HCEC 1CT (cell line): ENCODE measurements at places on chromosomes 13 and 19.

DNA sequence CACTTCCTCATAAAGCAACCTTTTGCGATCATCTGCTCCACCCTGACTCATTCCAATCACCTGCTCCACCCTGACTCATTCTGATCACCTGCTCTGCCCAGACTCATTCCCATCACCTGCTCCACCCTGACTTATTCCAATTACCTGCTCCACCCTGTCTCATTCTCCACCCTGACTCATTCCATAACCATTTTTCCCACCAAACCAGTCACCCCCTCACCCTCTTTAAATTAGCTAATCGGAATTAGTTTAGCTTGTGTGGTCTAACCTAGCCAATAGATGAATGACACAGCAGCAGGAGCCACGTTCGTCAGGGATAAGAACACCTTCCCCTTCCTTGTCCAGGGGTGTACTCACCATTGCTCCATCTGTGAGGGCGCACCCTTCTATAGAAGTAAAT, 134.0 kb downstream of the COG6 start:
- DNase-seq: no peak

DNA sequence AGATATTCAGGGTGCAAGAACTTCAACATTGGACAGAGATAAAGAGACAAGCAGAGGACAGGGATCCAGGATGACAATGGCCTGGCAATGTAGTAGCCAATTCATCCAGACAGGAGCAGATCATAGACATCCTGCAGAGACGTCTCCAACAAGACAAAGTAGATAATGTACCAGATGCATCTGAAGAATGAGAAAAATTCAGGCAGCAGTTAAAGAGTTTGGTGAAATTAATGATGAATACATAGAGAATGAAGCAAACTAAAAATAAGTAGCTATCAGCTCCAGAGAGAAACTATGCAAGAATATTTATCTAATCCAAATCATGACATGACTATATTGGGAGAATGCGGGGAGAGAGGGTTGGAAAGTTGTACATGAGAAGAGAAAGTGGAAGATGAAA, 278.4 kb upstream of the DACH1 start:
- DNase-seq: no peak

DNA sequence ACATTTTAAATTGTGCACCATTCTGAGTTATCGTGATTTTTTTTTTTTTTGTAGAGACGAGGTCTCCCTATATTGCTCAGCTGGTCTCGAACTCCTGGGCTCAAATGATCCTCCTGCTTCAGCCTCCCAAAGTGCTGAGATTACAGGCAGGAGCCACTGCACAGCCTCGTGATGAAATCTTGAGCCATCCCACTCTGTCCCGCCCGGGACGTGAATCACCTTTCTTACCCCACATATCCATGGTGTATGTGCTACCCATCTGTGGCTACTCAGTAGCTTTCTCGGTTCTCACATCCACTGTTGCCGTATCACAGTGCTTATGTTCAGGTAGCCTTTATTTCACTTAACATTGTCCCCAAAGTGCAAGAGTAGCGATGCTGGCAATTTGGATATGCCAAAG, 26.5 kb downstream of the PAK4 start:
- DNase-seq: no peak

GRCh38 chr13:27341616-27342015, 71.0 kb downstream of the RASL11A start:
- no peak for DNase-seq

DNA sequence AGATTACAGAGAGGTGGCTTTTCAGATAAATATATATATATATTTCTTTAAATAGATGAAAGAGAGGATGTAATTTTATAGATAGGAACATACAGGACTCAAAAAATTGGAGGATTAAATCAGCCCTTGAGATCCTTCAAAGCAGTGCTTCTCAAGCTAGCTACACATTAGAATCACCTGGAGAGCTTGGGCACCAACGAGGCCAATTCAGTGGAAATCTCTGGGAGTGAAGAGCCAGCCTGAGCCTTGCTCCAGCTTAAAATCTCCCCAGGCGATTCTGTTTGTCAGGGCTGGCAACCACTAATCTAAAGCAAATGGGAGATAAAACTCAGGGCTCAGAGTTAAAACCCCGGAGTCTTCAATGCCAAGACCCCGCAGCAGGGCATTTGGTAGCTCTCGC, 15.0 kb upstream of the CLN5 start:
- DNase-seq: no peak

DNA sequence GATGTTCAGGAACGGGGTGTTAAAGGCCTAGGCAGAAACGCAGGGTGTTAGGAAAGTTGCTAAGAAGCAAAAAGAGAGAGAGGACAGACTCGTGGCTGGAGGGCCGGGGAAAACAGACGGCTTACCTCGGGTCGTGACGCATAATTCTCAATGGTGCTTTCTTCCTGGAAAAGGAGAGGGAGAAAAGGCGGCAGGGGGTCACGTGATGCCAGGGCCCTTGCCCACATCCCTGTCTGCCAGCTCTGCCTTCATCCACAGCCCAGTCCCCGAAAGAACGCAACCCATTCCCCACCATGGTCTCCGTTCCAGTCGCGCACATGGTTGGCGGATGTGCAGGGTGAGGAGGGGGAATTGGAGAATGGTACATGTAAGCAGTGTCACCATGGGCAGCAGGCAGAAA, 1.6 kb downstream of the KRTDAP start:
- DNase-seq: no peak

- DNase-seq: no peak
These were observed 249.4 kb downstream of the SLITRK6 start for GRCh38 chr13:85549819-85550218.

DNA sequence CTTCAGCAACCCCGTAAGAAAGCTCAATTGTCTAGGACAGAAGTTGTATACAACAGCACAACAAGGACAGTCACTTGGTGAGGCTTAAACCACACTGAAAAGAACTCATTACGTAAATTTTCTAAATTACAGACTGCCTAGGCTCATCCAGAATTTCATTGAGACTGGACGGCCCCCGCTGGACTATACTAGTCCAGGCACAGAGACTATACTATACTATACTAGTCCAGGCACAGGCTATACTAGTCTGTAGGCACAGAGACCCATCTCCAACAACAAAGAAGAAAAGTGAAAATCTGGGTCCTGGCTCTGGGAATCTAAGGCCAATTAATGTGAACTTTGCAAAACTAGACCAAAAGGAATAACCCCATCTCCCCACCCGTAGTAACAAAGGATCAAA, 700 bp downstream of the ZNF816 start:
- no peak for DNase-seq

- no peak for DNase-seq
These were observed 7.8 kb downstream of the MKNK2 start for GRCh38 chr19:2043251-2043641.

DNA sequence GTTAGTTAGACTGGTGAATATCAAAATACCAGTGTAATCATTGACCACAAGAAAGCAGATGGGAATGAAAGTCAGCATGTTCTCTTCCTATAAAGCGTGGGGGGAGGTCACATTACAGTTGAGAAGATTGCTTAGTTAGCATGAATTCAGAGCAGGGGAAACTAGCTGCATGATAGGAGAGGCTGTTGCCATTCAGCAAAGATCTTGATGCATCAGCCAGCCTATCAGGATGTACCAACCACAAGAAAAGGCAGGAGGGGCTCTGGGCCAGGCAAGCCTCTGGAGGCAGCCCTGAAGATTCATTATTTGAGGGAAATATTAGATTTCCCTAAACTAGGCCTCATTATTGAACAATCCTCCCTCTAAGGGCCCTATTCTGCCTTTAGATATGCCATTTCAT, 5.0 kb upstream of the MTMR6 start:
- peak; percentile 7 for DNase-seq

DNA sequence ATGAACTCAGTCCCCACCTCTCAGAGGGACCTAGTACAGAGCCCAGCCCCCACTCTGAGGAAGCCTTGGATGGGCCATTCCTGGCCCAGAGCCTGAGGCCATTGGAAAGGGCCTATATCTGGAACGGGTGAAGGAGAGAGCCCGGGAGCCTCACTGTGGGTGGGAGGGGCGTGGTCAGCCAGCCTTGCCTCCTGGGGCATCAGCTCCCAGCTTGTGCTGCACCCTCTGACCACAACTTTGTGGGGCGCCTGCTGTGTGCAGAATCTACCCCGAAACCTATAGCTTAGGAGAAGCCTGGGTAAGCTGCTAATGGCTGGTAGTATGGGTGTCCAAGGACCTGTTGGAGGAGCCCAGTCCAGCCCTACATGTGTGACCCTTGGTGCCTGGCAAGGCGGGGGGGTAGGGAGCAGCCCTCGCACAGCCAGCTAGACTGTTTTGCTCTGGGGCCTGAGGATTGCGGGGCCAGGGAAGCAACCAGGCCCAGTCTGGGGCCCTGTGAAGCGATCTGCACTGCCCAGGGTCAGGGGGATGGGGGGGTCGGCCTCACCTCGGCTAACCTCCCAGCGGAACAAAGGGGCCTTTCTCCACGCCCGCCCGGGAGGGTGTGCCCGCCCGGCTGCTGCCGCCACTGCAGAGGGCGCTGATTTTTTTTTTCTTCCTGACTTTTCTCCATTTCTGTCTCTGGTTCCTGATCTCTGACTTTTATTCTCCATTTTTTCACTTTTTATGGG, 42.3 kb downstream of the LYL1 start:
- DNase-seq: peak; percentile 66

- DNase-seq: no peak
These were observed 94.1 kb downstream of the RNASEH2B start for GRCh38 chr13:51003642-51004041.

DNA sequence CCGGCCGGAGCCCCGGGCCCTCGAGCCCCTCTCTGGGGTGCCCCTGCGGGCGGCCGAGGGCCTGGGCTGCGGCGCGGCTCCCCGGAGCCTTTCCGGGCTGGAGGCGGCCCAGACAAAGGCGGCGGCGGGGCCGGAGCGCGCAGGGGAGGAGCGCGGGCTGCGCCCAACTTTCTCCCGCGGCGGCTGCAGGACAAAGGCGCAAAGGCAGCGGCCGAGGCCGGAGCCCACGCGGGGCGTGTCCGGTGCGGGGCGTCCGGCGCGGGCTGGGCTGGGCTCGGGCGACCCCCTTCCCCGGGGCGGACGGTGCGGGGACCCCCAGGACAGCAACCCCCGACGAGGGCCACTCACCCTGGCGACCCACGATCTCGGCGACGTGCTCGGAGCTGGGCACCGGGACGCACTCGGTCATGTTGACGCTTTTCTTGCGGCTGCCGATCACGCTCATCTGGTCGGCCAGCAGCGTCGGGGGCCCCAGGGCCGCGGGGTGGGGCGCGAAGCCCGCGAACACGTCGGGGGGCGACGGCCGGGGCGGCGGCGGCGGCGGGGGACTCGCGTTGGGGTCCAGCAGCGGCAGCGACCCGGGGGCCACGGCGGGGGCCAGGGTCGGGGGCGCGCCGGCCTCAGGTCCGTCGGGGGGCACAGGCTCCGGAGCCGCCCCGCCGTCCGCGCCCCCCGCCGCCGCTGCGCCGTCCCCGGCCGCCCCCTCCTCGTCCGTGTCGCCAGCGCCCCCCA, 843 bp downstream of the MEX3D start:
- DNase-seq: peak; percentile 28

- no peak for DNase-seq
These were observed 8.4 kb downstream of the PEX11G start for GRCh38 chr19:7480222-7480969.

DNA sequence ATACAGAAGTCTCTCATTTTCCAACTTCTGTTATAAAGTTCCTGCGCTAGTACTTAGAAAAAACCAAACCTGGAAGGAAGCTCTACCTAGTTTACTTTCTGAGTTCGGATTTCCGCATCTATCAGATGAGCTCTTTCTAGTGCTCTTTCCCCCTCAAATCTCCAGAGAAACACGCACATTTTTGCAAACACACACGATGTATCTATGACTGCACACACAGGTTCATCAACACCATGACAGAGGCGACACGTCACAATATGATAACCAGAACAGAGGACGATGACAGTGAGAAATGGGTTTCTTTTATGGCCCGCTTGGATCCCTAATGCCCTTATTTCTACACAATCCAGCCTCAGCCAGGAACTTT, 629 bp upstream of the LRRC63 start:
- no peak for DNase-seq

- no peak for DNase-seq
These were observed 129.3 kb upstream of the SPACA7 start for GRCh38 chr13:112246731-112247470.

DNA sequence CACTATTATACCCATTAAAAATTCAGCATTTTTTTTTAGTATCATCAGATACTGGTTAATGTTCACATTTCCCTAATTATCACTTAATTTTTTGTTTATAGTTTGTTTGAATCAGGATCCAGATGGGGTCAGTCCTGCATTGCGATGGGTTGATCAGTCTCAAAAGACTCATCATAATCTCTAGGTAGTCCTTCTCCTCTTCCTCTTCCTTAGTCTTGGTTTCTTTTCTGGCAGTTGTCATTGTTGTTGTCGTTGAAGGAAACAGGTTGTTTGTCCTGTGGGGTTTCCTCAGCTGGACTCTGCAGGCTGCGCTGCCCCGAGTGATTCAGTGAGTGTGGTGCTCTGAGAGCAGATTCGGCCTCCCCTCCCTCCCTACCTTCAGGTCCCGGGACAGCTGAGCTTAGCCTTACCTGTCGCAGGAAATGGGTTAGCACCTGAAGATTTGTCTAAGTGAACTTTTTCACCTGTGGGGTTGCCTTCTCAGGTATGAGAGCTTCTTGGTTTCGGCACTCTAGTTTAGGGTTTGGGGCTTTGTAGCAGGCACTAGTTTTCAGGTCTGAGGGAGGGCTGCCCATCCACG, 34.1 kb downstream of the NFIX start:
- DNase-seq: no peak

- DNase-seq: peak; percentile 42
These were observed 1308.4 kb downstream of the SLITRK5 start for GRCh38 chr13:88979465-88980175.

DNA sequence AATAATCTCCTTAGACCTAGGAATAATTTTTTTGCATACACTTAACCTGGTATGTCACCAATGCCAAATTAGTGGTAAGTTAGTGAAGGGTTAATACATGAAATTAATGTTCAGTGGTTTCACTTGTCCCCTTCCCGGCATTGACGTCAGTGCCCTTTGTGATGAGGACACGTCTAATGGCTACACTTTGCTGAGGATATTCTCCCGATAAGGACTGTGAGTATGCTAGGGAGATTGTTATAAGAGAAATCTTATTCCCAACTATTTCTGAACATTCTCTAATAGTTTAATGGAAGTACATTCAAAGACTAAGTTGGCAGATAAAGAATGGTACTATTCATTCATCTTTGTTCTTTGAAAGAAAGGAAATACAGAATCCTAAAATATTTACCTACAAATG, 102.4 kb downstream of the TNFRSF19 start:
- no peak for DNase-seq

GRCh38 chr13:27533155-27533643, 82.8 kb upstream of the MTIF3 start:
- DNase-seq: peak; percentile 70

DNA sequence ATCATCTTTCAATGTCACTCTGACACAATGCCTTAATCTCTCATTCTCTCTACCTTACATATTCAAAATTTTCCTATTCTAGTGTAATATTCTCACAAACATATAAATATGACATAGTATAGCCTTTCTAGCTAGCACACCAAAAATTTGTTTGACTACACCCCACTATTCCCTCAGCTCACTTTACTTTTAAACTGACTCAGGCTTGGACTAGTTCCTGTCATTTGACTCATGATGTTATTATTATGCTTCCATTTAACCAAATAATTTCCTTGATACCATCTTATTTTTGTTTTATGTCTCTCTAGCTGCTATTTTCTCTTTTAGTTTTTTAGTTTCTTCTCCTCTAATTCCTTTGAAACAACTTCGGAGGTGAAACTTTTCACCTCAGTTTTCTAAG, 1745.6 kb upstream of the PCDH20 start:
- no peak for DNase-seq
